NCI-H1092 treated with DMSO at 0.1 percent for 48 hours (cell line): ENCODE measurements at places on chromosomes 1 and 21.

GRCh38 chr1:112712191-112712590, 2.9 kb downstream of the PPM1J start:
- DNase-seq = no peak

- peak; percentile 25 for DNase-seq
Observed at GRCh38 chr1:236395230-236395946, 1.3 kb downstream of the EDARADD start.

- DNase-seq = no peak
Observed at GRCh38 chr1:8812081-8812480, 5.4 kb downstream of the RERE start.

DNA sequence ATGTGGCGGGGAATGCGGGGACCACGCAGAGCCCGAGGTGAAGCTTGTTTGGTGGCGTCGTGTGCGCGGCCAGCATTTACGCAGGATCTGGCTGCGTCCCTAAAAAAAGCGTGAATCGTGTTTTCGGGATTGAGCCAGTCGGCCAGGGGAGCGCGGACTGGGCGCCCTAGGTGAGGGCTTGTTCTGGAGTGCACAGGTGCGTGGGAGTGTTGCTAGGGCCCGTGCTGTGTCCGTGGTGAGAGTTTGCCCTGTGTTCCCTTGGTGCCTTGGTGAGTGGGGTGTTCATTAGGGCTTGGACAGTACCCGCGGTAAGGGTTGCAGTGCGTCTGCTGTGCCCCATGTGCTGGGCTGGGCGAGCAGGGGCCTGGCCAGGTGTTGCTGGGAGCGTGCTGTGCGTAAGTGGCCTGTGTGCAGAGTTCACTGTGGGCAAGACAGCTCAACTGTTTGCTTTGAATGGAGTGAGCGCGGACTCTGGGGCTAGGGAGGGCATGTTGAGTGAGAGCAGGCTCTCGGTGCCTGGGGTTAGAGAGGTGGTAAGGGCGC, 673 bp downstream of the CD46 start:
- peak; percentile 45 for DNase-seq
